ENCODE measurements at places on chromosomes 7 and 10.

GRCh38 chr7:143908120-143908519 is 6.1 kb upstream of the TCAF1 start:
- H3K4me1 ChIP-seq, result peaks cover 12% of the 10 kb centered on the region
- H3K27ac ChIP-seq, result no peak overlapping the region
- DNase-seq, result no peak

DNA sequence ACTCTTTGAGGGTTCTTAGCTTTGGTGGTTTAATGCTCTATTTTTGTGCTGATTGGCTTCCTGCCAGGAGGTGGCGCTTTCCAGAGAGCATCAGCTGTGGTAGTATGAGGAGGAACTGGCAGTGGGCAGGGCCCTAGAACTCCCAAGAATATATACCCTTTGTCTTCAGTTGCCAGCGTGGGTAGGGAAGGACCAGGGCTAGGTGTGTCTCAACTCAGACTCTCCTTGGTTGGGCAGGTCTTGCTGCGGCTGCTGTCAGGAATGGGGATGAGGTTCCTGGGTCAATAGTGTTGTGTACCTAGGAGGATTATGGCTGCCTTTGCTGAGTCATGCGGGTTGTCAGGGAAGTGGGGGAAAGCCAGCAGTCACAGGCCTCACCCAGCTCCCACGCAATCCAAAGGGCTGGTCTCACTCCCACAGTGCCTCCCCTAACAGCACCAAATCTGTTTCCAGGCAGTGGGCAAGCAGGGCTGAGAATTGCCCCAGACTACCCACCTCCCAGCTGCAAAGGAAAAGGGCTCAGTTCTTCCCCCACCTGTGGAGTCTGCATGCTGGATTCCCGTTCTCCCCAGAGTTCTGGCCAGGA is 191.5 kb downstream of the PHTF2 start:
- no peaks in the 10 kb centered on the region for H3K27me3 ChIP-seq
- H3K4me3 ChIP-seq, result no peak overlapping the region
- no peak for DNase-seq
- no peaks in the 10 kb centered on the region for H3K4me1 ChIP-seq
- H3K36me3 ChIP-seq, result no peaks in the 10 kb centered on the region

DNA sequence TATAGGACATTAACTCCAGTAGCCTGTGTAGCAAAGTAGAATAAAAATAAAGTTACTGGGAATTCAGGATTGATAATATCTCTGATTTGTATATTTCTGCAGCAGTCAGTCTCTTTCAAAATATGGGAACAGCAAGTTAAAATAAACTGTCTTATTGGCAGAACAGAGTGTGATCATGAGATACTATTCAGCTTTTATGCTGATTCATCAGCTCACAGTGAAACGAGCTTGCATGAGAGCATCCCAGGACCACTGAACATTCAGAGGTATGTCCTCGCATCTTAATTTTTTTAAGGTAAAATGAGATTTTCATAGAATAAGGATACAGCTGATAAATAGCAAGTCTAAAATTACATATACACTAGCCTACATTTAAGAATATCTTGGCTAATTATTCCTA is 282.5 kb upstream of the MYO3A start:
- H3K27ac ChIP-seq, result no peak overlapping the region
- H3K4me1 ChIP-seq, result no peaks in the 10 kb centered on the region
- no peaks in the 10 kb centered on the region for H3K36me3 ChIP-seq
- no peak for DNase-seq

DNA sequence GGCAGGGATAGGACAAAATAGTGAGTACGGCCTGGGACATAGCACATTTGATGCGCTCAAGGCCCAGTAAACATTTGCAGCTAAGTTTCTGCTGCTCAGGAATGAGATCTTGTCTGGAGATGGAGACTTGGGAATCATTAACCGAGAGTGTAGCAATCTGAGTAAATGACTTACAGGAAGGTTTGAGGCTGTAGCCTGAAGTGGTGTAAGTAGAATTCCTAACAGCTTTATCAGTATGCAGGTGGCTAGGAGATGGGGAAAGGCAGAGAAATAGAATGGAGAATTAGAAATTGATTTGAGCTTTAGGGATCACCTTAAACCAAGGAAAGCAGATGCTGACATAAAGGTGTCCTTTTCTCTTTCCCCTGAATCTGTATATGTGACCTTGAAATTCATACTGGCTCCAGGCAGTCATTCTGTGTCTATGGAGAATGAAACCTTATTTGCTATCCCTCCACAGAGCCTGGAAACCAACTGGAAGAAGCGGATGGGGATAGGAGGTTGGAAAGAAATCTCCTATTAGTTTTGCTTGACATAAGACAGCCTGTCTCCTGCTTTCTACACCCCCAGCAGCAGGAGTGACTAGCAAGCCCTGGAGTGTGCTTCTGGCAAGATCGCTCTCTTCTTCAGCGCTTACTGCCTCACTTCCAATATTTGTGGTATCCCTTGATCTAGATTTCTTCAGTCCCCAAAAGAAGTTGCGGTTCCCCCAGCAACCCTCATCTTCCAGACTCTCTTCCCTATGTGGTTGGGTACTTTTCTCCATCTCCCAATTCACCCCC is 6.4 kb upstream of the PON2 start:
- no peak for DNase-seq
- H3K27ac ChIP-seq, result no peak overlapping the region
- no peaks in the 10 kb centered on the region for H3K27me3 ChIP-seq
- H3K4me3 ChIP-seq, result no peak overlapping the region
- H3K36me3 ChIP-seq, result no peaks in the 10 kb centered on the region

GRCh38 chr7:104160375-104160774 is 47.4 kb downstream of the ORC5 start:
- no peaks in the 10 kb centered on the region for H3K4me1 ChIP-seq
- H3K27me3 ChIP-seq, result no peaks in the 10 kb centered on the region
- H3K27ac ChIP-seq, result no peak overlapping the region
- no peak for DNase-seq
- H3K4me3 ChIP-seq, result no peak overlapping the region

GRCh38 chr7:124310934-124311390 is 278.1 kb upstream of the TMEM229A start:
- H3K27me3 ChIP-seq, result no peaks in the 10 kb centered on the region
- no peak overlapping the region for H3K4me3 ChIP-seq
- no peak overlapping the region for H3K27ac ChIP-seq
- DNase-seq, result no peak

DNA sequence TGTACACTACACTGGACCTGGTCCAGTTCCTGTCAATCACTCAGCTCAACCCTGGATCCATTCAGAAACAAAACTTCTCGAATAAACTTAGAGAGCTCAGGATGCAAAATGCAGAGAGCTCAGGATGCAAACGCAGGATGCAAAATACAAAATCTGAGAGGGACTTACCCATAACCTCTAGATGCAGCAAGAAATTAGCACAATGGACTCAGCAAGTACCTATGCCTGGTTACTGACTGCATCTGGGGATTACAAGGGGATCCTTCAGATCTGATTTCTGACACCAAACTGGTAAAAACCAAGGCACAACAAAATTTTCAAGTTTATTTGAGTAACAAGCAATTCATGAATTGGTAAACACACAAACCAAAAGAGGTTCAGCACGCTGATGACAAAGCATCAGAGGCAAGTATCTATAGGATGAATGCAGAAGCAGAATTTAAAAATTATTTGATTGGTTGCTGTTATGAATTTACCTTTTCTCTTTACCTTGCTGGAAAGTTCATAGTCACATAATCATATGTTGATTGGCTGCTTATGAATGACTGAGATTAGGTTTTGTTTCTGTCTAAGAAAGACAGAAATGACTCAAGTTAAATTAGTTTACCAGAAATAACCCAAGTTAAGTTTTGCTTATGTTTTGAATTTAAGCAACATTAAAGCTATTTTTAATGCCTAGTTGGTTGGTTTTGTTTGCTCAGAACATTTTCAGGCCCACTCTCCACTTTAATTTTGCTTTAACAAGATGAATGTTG is 11.4 kb downstream of the GIMAP6 start:
- H3K4me3 ChIP-seq, result no peak overlapping the region
- H3K27ac ChIP-seq, result no peak overlapping the region
- no peaks in the 10 kb centered on the region for H3K36me3 ChIP-seq
- no peak for DNase-seq
- H3K27me3 ChIP-seq, result no peaks in the 10 kb centered on the region
- H3K4me1 ChIP-seq, result no peaks in the 10 kb centered on the region

DNA sequence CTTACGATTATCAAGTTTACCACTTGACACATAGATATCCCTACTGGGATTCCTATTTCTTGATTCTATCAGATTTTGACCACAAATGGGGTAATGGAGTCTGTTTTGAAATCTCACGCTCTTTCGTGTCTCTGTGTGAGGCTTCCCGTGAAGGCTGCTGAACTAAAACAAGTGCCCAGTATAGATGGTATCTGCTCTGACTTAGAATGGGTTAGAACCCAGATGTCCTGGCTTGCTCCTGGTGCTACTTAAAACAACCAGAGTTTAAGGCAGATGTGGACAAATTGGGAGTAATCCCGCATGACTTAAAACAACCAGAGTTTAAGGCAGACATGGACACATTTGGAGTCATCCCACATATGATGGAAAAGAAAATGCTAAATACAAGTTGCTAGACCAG is 85.9 kb downstream of the FAM204A start:
- no peak overlapping the region for H3K4me3 ChIP-seq
- no peaks in the 10 kb centered on the region for H3K36me3 ChIP-seq
- no peak overlapping the region for H3K27ac ChIP-seq

DNA sequence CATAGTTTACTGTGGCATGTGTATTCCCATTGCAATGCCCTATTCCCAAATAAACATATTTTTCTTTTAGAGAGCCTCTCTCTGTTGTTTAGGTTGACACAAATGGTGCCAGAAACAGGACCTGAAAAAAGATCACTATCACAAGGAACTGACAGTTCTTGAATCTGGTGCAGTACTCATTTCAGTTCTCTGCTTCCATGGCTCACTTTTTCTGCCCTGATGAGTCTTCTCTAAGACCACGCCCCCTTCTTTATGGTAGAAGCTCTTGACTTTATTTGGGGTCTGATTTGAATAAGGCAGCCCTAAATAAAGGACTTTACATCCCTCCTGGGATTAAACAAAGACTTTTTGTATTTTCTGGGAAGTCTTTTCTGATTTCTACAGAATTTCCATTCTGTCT is 3.5 kb upstream of the CCDC126 start:
- H3K36me3 ChIP-seq, result no peaks in the 10 kb centered on the region
- no peaks in the 10 kb centered on the region for H3K27me3 ChIP-seq
- no peak overlapping the region for H3K27ac ChIP-seq
- H3K4me3 ChIP-seq, result no peak overlapping the region

DNA sequence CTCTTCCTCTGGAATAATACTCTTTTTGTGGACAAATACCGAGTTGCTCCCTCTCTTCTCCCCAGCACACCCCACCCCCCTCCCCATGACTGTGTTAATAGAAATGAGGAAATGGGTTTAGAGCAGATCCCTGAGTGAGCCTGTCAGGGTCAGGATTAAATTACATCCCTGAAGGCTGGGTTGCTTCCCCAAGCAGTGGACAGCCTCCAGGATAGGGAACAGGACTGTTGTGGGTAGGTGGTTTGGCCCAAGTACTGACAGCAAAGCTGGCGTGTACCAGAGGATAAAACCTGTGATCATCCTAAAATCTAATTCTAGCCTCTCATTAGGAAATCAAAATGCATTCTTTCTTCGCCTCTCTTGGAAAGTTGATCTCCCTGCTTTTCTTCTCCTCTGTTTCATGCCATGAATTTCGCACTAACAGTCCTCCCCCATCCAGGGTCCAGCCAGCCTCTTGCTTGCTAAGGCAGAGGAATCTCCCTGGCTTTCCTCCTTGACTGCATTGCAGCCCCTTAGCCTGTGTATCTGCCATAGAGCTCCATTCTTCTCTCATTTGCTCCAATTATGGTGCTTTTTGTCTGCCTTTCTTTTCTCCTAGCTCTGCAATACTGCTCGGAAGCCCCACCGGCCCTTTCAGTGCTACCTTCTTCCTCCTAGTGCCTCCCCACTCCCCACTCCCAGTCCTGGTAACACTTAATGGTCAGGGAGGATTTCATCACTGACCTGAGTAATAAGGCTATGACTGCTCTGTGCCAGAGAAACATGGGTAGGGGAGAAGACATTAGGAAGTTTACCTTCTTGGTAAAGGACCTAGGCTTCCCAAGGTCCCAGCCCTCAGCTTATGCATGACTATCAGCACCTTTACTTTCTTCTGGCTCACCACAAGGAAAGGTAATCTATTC is 8.4 kb downstream of the LRRC4 start:
- no peaks in the 10 kb centered on the region for H3K4me1 ChIP-seq
- no peaks in the 10 kb centered on the region for H3K36me3 ChIP-seq
- no peak overlapping the region for H3K4me3 ChIP-seq
- no peak overlapping the region for H3K27ac ChIP-seq
- H3K27me3 ChIP-seq, result no peaks in the 10 kb centered on the region

DNA sequence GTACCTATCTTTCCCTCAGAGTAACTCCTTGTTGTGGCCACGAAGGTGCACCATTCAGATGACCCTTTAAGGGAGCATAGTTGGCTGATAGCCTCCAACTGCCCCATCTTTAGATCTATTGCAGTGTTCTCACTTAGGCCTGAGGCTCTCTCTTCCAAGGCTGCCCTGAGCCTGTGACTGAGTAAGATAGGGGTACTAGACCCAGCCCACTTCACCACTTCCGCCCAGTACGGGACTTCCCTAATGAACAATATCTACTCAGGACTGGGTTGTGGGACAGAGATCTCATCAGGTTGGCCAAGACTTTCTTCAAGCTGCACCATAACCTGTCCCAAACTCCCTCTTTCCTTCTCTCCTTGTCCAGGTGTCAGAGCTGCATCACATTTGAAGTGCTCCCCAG is 5.7 kb upstream of the GNAI1 start:
- no peak overlapping the region for H3K27ac ChIP-seq
- no peak for DNase-seq
- H3K27me3 ChIP-seq, result no peaks in the 10 kb centered on the region
- no peaks in the 10 kb centered on the region for H3K4me1 ChIP-seq

- peaks cover 4% of the 10 kb centered on the region for H3K4me1 ChIP-seq
- no peaks in the 10 kb centered on the region for H3K36me3 ChIP-seq
- no peak for DNase-seq
- no peaks in the 10 kb centered on the region for H3K27me3 ChIP-seq
- H3K27ac ChIP-seq, result no peak overlapping the region
These were observed 34.0 kb upstream of the CNPY1 start for GRCh38 chr7:155580367-155580766.

- no peak for DNase-seq
- H3K27ac ChIP-seq, result no peak overlapping the region
- H3K4me3 ChIP-seq, result no peak overlapping the region
- no peaks in the 10 kb centered on the region for H3K4me1 ChIP-seq
- H3K36me3 ChIP-seq, result no peaks in the 10 kb centered on the region
- H3K27me3 ChIP-seq, result no peaks in the 10 kb centered on the region
These were observed 85.3 kb downstream of the HECTD2 start for GRCh38 chr10:91495402-91495801.

GRCh38 chr10:90652519-90652918 is 205.3 kb downstream of the HTR7 start:
- no peaks in the 10 kb centered on the region for H3K36me3 ChIP-seq
- no peak overlapping the region for H3K4me3 ChIP-seq
- H3K27ac ChIP-seq, result no peak overlapping the region
- H3K4me1 ChIP-seq, result no peaks in the 10 kb centered on the region
- DNase-seq, result no peak

- H3K27me3 ChIP-seq, result no peaks in the 10 kb centered on the region
- peak overlapping the region; percentile 52 for H3K27ac ChIP-seq
- peaks cover 28% of the 10 kb centered on the region for H3K4me1 ChIP-seq
- H3K4me3 ChIP-seq, result no peak overlapping the region
- DNase-seq, result no peak
- no peaks in the 10 kb centered on the region for H3K36me3 ChIP-seq
These were observed 250.9 kb upstream of the MKLN1 start for GRCh38 chr7:131076711-131077181.

- no peaks in the 10 kb centered on the region for H3K27me3 ChIP-seq
- H3K4me1 ChIP-seq, result no peaks in the 10 kb centered on the region
- no peak for DNase-seq
These were observed 1088.5 kb upstream of the GHITM start for GRCh38 chr10:83050815-83051214.
